ENCODE measurements at places on chromosomes 5 and 9. TPM values are rescaled to one million over a fixed set of nuclear protein-coding genes. Genes with fewer than 3 reads are reported as not detected.
A peak's percentile ranks its signal among the peaks of the same experiment; 100 is the strongest.

RAD17 gene
- total RNA-seq = 11.1 TPM

IL4 gene
- total RNA-seq = not detected

ARHGAP26 gene
- 70.7 TPM for total RNA-seq

- H3K4me3 ChIP-seq = no peak overlapping the region
- H3K36me3 ChIP-seq = peaks cover 5% of the 10 kb centered on the region
- no peak for DNase-seq
- no peaks in the 10 kb centered on the region for H3K27me3 ChIP-seq
- H3K27ac ChIP-seq = no peak overlapping the region
- H3K4me1 ChIP-seq = no peaks in the 10 kb centered on the region
Observed at GRCh38 chr9:68913054-68913453, 100.9 kb downstream of the PRKACG start.

- no peak for DNase-seq
- no peaks in the 10 kb centered on the region for H3K4me1 ChIP-seq
- no peak overlapping the region for H3K4me3 ChIP-seq
- H3K36me3 ChIP-seq = no peaks in the 10 kb centered on the region
Observed at GRCh38 chr5:11166923-11167322, 405.9 kb upstream of the DAP start.

DNA sequence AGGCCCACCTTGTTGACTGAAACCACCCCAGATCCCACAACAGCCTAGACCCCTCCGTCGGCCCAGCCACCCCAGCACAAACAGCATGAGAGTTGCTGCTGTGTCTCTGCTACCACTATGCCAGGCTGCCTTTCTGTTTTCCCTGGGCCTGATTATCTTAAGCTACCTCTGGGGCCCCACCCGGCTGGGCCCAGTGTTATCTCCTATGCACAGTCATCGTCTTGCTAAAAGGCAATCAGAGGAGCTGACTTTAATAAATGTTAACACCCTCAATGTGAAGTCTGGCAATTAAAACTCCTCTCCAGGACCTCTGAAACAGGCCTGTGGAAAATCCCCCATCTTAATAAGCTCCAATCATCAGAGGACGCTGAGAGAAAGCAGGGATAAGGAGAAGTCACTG lies 144.9 kb downstream of the FAM114A2 start:
- no peaks in the 10 kb centered on the region for H3K4me1 ChIP-seq
- no peak overlapping the region for H3K27ac ChIP-seq
- DNase-seq = no peak
- H3K4me3 ChIP-seq = no peak overlapping the region

- H3K27me3 ChIP-seq = no peaks in the 10 kb centered on the region
- no peak for DNase-seq
- H3K36me3 ChIP-seq = peaks cover 45% of the 10 kb centered on the region
- no peak overlapping the region for H3K4me3 ChIP-seq
Observed at GRCh38 chr9:124381170-124381945, 33.9 kb downstream of the PSMB7 start.

DNA sequence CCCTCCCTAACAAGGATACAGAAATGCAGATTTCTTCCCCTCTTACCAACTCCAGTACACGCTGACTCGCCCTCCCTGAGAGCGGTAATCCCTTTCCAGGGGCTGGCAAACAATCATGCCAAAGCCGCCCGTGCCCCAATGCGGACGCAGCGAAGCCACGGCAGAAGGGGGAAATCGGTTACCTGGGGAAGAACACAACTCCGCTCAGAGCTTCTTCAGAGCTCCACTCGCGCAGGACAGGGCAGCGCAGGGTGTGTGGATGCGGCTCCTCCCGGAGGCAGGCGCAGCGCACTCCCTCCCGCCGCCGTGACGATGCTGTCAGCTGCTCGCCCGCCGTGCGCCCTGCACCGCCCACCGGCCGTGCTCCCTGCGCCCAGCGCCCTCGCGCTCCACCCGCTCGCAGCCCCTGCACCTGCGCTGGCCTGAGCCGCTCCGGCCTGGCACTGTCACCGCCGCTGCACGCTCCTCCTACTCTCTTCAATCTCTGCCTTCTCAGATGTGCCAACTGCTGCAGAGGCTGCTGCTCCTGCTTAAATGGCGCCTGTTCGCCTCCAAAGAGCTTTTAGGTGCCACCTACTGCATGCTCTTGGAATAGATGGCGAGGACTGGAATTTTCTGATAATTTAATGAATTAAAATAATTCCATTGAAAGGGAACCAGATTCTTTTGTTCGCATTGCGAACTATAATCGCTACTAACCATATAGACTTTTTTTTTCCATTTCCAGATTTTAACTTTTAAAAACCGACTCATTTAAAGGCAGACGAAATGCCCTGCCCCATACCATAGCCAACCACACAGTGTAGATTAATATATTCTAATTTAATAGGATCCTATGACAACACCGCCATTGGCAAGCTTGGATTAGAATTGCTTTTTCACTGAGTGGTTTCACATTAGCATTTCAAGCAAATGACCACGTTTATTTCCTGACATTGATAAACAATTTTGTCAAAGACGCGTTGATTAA lies at the start of gene DIRAS2:
TSS of gene DIRAS2 (minus strand) at position 255 of the 970 bp plus-strand sequence. CDS start 28,997 bp downstream, outside the sequence.
- H3K4me1 ChIP-seq = no peaks in the 10 kb centered on the region
- no peaks in the 10 kb centered on the region for H3K36me3 ChIP-seq
- no peak within 1 kb of the TSS for H3K27ac ChIP-seq
- DNase-seq = peak; percentile 90
- H3K27me3 ChIP-seq = no peaks in the 10 kb centered on the region
- peak within 1 kb of the TSS; percentile 25 for H3K4me3 ChIP-seq

FAM221B gene
- total RNA-seq = not detected

ADAMTS19 gene
- 18.0 TPM for total RNA-seq

PCDHGB4 gene
- total RNA-seq = 0.29 TPM

- H3K4me1 ChIP-seq = peaks cover 22% of the 10 kb centered on the region
- no peak overlapping the region for H3K27ac ChIP-seq
- H3K36me3 ChIP-seq = no peaks in the 10 kb centered on the region
Observed at GRCh38 chr5:175654339-175654738, 3.5 kb upstream of the HRH2 start.

DNA sequence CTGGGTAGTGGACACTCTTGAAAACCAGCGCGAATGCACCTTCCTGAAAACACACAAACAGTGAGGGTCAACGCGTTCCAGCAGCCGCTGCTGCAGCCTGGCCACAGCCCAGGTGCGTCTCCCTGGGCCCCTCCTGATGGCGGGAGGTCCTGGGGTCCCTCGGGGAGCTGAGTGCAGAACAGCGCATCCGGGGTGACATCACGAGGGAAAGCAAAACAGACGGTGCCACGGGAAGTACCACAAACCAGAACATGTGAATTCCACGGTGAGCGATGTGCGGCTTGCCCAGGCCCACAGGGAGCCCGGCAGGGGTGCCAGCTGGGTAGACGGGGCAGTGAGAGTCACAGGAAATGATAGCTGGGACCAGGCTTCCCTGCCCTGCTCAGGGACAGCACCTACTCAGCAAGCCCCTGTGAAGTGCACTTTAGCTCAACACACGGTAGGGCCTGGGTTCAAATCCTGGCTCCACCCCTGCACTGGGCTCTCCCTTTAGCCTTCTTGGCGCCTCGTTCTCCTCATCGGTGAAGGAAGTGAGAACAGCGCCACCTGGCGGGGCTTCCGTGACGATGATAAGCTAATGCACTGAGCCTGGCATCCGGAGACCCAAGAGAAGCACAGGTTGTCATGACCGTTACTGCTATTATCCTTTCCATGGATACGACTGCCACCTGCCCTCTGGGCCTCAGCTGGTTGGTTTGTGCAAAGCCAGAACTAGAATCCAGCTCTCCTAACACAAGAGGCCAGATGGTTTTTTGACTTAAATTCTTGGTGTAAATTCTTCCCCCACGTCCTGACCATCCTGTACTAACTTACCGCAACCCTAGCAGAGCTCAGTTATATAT lies 24.6 kb downstream of the GFPT2 start:
- DNase-seq = peak; percentile 88
- no peak overlapping the region for H3K27ac ChIP-seq
- no peaks in the 10 kb centered on the region for H3K4me1 ChIP-seq
- H3K27me3 ChIP-seq = peaks cover 12% of the 10 kb centered on the region

DNA sequence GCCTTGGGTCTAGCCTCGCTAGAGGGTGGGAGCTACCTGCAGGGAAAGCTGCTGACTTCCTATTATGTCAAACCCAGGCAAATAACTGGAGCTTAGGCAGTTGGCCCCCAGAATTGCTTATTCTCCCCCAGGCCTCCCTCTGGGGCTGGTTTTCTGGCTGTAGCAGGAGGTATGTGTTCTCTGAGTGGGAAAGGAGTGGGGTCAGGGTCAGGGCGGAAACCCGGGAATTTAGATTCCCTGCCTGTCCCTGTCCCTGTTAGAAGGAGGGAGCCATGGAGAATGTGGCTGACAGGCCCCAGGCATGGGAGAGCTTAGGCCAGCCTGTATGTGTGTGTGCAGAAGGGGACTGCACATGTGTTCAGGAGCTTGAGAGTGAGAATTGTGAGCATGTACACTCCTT lies 13.6 kb upstream of the CXXC5 start:
- peak overlapping the region; percentile 94 for H3K27ac ChIP-seq
- no peaks in the 10 kb centered on the region for H3K27me3 ChIP-seq
- no peak for DNase-seq
- no peak overlapping the region for H3K4me3 ChIP-seq
- H3K4me1 ChIP-seq = peaks cover 55% of the 10 kb centered on the region
- peaks cover 6% of the 10 kb centered on the region for H3K36me3 ChIP-seq

DNA sequence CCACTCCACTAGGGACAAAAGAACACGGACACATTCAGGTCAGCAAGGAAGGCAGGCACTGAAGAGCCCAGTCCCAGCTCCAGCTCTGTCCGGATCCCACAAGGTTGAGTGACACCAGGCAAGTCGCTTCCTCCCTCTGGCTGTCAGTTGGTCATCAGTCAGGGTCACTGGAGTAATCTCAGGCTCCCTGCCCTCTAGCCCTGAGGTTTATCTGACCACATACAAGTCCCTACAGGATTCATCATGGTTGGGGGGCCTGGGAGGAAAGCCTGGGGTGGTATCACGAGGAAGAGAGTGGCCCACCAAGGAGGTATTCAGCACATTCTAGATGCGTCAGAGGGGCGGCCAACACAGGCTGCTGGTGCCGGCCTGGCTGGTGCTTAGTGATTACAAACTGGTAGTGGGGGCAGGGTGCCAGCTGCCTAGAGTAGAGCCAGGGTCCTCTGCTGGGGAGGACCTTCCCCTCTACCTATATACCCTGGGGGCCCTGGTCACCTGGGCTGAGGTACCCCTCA lies 81.5 kb downstream of the SHB start:
- peaks cover 27% of the 10 kb centered on the region for H3K4me1 ChIP-seq
- no peaks in the 10 kb centered on the region for H3K27me3 ChIP-seq
- no peak for DNase-seq
- H3K36me3 ChIP-seq = no peaks in the 10 kb centered on the region
- H3K4me3 ChIP-seq = no peak overlapping the region

PCSK5 gene
- total RNA-seq = 23.7 TPM

CNTLN gene
- 5.4 TPM for total RNA-seq

GRCh38 chr5:142701673-142702311 lies 15.9 kb upstream of the FGF1 start:
- no peaks in the 10 kb centered on the region for H3K36me3 ChIP-seq
- no peak for DNase-seq
- H3K27me3 ChIP-seq = no peaks in the 10 kb centered on the region
- no peak overlapping the region for H3K4me3 ChIP-seq

DNA sequence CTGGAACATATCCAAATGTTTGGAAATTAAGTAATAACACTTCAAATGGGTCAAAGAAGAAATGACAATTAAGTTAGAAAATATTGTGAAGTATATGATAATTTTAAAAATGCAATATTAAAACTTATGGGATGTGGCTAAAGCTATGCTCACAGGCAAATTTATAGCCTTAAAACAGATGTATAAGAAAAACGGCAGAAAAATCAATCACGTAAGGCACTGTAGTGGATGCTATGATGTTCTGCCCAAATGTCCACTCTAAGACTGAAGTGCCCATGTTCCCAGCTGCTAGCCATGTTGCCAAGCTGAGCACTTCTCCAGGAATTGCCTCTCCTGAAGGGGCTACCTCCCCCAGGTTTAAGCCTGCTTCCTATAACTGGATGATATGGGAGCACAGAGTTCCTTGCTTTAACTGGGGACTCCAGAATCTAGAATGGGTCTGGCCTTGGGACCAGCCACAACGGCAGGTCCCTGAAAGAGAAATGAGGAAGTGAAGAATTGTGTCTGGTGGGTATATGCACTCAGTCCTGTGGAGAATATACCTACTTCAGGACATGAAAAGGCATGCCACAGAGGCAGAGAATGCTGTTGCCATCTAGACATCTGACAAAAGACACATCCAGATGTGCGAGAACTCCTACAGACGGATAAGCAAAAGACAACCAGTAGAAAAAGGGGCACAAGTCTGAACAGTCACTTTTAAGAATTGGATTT lies 78.2 kb upstream of the RXRA start:
- no peaks in the 10 kb centered on the region for H3K36me3 ChIP-seq
- no peak for DNase-seq
- no peaks in the 10 kb centered on the region for H3K27me3 ChIP-seq

GRCh38 chr5:177430140-177430951 lies 3.9 kb downstream of the GRK6 start:
- peak overlapping the region; percentile 13 for H3K4me3 ChIP-seq
- no peaks in the 10 kb centered on the region for H3K27me3 ChIP-seq
- peaks cover 62% of the 10 kb centered on the region for H3K4me1 ChIP-seq
- no peak for DNase-seq
- H3K36me3 ChIP-seq = peaks cover 40% of the 10 kb centered on the region

DNA sequence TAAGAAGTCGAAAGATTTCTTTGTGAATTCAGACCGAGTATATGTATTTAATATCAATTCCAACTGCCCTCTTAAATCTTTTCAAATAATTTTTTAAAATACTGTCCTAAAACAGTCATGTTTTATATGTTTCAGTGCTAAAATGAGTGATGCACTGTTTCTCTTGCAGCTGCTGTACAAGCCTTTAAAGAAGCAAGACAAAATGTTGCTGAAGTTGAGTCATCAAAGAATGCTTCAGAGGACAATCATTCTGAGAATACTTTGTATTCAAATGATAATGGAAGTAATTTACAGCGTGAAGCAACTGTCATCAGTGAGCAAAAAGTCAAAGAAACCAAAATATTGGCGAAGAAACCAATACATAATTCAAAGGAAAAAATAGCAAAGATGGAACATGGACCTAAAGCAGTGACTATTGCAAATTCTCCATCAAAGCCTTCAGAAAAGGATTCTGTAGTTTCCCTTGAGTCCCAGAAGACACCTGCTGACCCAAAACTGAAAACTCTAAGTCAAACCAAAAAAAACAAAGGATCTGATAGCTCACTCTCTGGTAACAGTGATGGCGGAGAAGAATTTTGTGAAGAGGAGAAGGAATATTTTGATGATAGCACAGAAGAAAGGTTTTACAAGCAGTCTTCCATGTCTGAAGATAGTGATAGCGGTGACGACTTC lies 58.0 kb downstream of the LOX start:
- no peaks in the 10 kb centered on the region for H3K27me3 ChIP-seq
- H3K4me3 ChIP-seq = no peak overlapping the region
- H3K4me1 ChIP-seq = peaks cover 2% of the 10 kb centered on the region

GNE gene
- 23.2 TPM for total RNA-seq

GRCh38 chr5:117302949-117303348 lies 728.3 kb upstream of the SEMA6A start:
- H3K36me3 ChIP-seq = no peaks in the 10 kb centered on the region
- H3K4me3 ChIP-seq = no peak overlapping the region
- no peaks in the 10 kb centered on the region for H3K27me3 ChIP-seq
- H3K4me1 ChIP-seq = no peaks in the 10 kb centered on the region

GRCh38 chr5:52771343-52772039 lies 16.2 kb upstream of the ITGA1 start:
- H3K4me1 ChIP-seq = no peaks in the 10 kb centered on the region
- no peak for DNase-seq

- no peaks in the 10 kb centered on the region for H3K27me3 ChIP-seq
- no peak overlapping the region for H3K4me3 ChIP-seq
- H3K27ac ChIP-seq = no peak overlapping the region
- no peaks in the 10 kb centered on the region for H3K4me1 ChIP-seq
Observed at GRCh38 chr5:83817591-83817990, 96.9 kb upstream of the HAPLN1 start.

SPINK13 gene
- not detected for total RNA-seq

PCDHB10 gene
- 0.58 TPM for total RNA-seq

SLC25A2 gene
- total RNA-seq = not detected
